ENCODE measurements at places on chromosomes 2 and 18.

GRCh38 chr2:113867571-113867970, 22.3 kb upstream of the ACTR3 start:
- DNase-seq, result no peak

DNA sequence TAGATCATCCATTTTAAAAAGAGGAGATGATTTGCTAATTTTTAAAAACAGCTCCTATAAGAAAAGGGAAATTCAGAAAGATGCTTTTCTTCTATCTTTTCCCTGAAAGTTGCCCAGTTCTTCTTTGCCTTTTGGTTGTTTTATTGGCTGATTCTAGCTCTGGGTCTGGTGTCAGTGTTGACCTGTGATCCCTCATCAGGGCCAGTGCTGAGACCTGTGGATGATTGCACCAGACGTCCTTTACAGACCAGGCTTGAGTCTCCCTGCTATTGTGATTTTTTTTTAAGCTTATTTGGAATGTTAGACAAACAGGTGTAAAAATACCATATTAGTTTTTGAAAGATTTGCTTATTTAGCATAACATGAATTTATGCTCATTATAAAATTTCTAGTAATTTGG, 88.2 kb downstream of the ACSL3 start:
- no peak for DNase-seq

DNA sequence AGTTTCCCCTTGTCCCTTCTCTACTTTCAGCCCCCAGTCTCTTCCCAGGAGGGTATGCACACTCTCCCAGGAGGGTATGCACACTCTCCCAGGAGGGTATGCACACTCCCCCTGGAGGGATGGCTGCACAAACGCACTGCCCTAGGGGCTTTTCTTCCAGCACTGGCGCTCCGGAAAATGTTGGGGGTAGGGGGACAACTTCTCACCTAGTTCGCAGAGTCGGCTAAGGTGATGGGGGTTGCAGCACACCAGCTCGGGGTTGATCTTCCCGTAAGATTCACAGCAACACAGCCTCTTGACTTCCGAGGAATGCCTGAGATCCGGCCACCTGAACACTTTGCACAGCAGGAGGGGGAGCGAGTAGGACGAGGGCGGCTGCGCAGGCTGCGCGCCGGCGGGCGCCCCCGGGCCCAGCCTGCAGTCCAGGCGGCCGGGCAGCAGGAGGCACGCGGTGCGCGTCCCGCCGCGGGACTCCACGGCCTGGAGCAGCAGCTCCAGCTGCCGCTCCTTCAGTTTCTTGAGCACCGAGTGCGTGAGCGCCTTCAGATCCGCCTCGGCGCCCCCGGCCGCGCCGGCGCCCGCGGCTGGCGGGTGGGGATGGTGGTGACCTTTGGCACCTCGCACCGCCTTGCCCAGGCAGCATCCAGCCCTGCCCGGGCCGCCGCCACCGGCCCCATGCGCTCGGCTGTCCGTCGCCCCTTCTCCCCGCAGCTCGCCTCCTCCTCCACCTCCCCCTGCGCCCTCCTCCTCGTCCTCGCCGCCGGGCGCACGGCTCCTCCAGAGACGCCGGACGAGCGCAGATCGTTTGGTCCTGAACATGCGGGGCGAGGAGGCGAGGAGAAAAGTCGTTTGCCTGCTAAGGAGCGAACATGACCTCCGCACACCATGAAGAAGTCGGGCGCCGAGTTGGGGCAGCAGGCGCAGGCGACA, 894 bp downstream of the SMAD7 start:
- DNase-seq, result peak; percentile 56

GRCh38 chr18:10499230-10499629, 26.6 kb upstream of the NAPG start:
- peak; percentile 90 for DNase-seq

GRCh38 chr2:175838979-175839378, 163.1 kb downstream of the LNPK start:
- no peak for DNase-seq
